ENCODE measurements at places on chromosomes 4 and X.

- DNase-seq = peak; percentile 33
These were observed 113.5 kb upstream of the TMEM164 start for GRCh38 chrX:109889289-109890006.

GRCh38 chrX:93422693-93423092, 250.7 kb downstream of the NAP1L3 start:
- DNase-seq = no peak

- no peak for DNase-seq
These were observed 91.4 kb upstream of the ADGRG2 start for GRCh38 chrX:19213610-19214152.

GRCh38 chrX:1903236-1903935, 288.5 kb downstream of the ASMT start:
- DNase-seq = peak; percentile 86

DNA sequence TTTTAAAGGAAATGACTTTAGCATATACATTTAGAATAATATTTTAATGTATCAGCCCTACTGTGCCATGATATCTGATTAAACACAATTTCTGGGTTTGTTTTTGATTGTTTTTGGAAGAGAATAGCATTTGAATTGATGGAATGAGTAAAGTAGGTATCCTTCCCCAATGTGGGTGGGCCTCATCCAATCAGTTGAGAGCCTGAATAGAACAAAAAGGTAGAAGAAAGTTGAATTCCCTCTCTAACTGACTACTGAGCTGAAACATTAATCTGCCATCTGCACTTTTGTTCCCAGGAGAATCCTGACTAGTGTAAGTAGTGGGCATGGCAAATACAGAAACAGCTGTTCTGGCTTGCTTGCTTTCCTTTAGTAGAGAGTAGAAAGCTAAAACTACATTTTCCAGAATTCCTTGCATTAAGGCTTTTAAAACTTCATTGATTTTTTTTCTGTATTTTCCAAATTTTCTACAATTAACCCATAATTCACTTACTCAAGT, 9.7 kb upstream of the SEC24D start:
- DNase-seq = no peak

GRCh38 chr4:118325431-118325830, 27.4 kb downstream of the PRSS12 start:
- DNase-seq = no peak

- no peak for DNase-seq
These were observed 61.2 kb upstream of the RAI2 start for GRCh38 chrX:17922303-17922702.

- no peak for DNase-seq
These were observed 443.5 kb upstream of the IGFBP7 start for GRCh38 chr4:57553728-57554127.

- no peak for DNase-seq
These were observed 118.7 kb downstream of the BEND2 start for GRCh38 chrX:18102006-18102405.

- DNase-seq = peak; percentile 27
These were observed 400.6 kb downstream of the IL15 start for GRCh38 chr4:142036795-142037583.

DNA sequence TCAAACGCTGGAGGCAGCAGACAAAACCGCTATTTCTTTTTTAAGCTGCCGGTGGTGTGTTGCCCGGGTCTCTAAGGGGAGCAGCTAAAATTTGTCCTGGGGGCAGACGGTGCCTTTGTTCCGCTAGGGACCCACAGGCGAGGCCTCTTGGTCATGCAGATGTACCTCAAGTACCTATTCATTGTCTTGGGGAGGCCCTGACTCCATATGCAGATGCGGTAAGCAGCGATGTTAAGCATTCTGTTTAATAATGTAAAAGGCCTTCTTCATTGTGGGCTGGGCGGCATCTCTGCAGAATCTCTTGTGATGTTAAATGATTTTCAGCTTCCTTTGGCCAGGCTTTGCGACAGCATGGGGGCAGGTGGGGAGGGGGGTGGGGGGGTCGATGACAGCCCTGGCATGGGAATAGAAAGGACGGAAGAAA, 98.9 kb upstream of the PJA1 start:
- no peak for DNase-seq

DNA sequence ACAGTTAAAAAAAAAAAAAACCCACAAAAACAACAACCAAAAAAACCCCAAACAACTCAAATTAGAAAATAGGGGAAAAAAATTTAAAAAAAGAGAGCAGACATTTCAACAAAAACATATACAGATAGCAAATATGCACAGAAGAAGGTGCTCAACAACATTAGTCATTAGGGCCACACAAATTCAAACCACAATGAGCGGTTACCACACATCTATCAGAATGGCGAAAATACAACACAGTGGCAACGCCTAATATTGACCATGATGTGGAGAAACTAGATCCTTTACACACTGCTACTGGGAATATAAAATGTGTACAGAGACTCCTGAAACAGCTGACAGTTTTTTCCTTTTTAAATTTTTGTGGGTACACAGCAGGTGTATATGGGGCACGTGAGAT, 19.4 kb downstream of the LYAR start:
- DNase-seq = no peak

DNA sequence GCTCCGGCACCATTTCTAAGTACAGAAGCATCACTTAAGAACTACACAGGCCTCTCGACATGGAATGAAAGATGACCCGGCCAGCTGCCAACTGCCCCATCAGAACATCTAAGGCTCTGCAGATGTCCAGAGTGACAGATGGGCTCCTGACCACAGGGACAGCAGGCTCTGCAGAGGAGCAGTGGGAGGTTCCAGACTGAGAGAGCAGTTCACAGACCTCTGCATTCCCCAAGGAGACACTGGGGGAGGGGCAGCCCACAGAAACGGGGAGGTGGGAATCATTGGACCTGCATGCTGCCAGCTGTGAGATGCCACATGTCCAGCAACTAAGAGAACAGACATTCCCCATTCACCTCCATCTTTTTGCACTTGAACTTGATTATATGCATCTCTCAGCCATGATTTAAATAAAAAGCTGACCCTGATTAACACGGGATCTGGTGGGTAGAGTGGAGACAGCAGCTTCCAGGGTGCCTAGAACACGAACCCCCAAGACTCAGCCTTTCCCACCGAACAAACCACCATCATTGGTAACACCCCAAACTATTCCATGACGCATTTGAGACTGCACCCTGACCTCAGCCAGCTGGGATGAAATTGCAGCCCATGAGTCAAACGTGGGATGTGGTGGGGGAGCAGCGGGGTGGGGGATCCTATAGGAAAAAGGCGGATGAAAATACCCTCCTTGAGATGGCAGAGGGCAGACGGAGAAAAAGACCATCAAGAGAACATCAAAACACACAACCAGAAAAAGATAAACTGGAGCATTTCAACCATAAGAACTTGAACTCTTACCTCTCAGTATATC, 47.2 kb downstream of the AFAP1 start:
- peak; percentile 91 for DNase-seq

- DNase-seq = peak; percentile 14
These were observed 308.5 kb downstream of the EVC2 start for GRCh38 chr4:5399790-5400421.

- no peak for DNase-seq
These were observed 2.5 kb downstream of the CACNA1F start for GRCh38 chrX:49230500-49231232.

DNA sequence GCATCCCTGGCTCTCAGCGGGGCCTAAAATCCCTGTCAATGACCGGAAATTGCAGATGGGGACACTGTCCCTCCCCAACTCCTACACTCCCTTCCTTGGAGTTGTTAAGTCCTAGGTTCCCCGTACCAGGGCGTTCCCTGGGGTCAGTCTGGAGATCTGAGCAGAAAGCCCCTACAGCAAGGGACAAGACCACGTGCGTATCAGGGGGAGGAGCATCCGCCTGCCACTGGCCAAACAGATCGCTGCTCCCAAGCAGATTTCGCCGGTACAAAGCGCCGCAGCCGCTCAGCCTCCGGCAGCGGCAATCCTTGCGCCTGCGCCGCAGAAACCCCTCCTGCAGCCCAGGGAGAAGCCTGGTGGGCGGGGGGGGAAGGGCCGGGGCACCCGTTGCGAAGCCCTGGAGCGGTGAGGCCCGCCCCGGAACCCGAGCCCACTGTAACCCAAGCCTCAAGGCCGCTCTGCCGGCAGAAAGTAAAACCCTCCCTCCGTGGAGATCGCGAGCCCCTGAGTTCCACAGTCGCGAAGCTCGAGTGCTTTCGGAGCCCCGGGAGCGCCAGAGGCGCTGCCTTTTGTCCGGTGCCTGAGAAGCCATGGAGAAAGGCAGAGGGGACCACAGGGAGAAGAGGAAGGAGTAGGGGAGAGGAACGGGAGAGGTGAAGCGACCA, 2.7 kb downstream of the CRMP1 start:
- no peak for DNase-seq

GRCh38 chr4:65865489-65865888, 195.2 kb upstream of the EPHA5 start:
- DNase-seq = peak; percentile 5

- DNase-seq = no peak
These were observed 2.7 kb downstream of the SLC34A2 start for GRCh38 chr4:25658357-25658771.

DNA sequence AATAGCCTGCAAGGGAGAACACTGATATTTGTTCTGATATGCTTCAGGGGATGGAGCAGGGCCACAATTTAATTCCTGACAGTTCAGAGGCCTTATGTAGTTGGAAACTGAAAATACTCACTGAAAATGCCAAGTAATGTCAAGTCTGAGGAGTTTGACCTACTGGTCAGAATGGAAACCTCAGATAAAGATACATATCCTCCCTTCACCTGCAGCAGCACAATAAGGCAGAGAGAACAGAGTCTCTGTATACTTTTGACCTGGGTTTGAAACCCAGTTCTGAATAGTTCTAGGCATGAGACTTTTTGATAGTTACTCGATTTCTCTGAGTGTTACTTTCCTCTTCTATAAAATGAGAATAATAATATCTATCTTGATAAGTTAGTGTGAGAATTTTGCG, 65.8 kb upstream of the TRPC5 start:
- no peak for DNase-seq

DNA sequence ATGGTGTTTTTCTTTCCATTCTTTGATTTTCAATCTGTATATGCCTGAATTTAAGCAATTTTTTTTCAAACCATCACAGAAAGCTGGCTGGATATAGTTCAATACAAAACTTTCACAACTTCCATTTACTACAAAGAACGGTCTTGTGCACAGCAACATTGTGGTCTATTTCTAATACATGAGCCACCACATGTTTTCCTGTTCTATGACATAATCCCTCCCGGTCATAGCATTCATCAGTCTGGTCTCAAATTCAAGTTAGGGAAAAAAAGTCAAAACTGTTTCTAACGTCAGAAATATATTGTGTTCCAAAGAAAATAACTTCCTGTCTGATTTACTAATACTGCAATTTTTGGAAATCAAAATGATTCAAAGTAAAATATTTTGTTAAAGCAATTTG, 7.5 kb upstream of the CXCL6 start:
- DNase-seq = peak; percentile 55

GRCh38 chr4:58679886-58680285, 1569.7 kb upstream of the IGFBP7 start:
- DNase-seq = no peak

- no peak for DNase-seq
These were observed 19.1 kb downstream of the GPRASP3 start for GRCh38 chrX:102739657-102740056.

DNA sequence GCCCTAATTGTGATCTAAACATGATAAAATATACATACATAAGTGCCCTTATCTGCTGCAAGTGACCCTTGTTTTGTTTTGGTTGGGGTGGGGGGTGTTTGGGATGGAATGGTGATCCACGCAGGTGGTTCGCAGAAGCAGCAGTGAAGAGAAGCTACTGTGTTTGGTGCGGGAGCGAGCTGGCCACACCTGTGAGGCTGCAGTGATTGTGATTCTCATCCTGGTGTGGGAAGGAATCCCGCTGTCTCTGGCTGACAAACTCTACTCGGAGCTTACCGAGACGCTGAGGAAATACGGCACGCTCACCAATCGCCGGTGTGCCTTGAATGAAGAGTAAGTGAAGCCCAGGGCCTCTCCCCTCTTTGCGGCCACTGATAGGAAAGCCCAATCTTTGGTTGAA, 96.8 kb downstream of the TET2 start:
- DNase-seq = no peak

DNA sequence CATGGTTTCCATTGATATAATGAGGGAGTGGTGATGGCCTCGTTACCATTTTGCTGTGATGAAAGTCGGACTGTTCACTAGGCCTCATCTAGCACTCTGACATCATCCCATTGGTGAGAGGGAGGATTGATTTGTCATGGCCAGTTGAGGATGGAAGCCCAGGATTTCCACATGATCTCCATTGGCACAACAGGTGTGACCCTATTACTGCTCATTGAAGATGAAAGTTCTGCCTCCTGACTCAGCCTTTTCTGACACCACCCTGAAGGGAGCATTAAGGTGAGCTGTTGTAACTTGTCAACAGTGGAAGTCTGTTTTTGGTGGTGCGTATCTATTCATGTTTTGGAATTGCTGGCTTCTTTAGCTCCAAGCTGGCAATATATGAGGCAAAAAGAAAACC, 144.2 kb downstream of the PABPC4L start:
- no peak for DNase-seq

- no peak for DNase-seq
These were observed 836 bp downstream of the PRRG1 start for GRCh38 chrX:37350034-37350365.

DNA sequence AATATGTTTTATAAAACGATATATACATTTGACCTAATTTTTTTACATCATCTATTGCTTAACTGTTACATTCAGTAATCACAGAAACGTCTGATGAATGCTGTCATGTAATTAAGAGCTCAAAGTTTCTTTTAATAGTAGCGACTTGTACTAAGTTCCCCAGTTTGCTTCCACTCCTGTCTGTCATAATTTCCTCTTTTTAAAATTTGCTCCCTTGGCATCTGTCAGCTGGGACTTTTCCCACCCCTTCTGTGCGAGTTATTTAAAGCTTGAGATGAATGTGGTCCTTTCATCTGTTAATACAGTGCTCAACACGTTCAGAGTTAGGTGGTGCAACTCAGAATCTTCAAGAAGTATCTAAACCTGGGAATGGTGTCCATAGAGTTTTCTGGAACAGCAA, 1.2 kb downstream of the RAP1GDS1 start:
- DNase-seq = no peak

DNA sequence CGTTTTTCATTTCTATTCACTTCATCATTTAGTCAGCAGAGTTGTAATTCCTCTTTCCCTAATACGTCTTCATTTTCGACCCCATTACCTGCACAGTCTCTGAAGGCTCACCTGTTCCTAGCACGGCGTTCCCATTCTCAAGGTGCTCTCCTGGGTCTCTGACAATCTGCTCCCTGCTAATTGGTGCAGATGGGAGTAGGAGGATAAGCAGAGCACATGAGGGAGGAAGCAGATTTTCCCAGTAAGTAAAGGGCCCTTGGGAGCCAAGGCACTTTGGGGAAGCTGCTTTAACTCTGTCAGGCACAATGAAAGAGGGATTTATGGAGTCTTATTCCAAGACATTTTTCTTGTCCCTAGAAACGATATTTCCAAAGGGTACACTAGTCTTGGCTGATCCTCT, 466.4 kb downstream of the STIM2 start:
- DNase-seq = no peak

DNA sequence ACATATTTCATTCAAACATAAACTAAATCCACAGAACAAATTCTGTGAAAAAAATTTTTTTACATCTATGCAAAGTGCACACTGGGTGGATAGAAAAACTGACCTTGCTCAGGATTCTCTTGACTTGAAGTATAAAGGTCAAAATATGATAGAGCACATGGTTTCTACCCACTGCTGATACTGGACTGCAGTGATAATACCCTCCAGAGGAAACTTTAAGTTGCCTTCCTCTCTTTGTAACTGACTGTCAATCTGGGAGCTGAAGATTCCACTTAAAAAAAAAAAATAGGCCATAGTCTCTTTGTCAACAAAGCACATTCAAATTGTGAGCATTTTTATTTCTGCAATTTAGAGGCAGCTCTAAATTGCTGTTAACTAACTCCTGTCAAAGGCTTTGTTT, 3.2 kb upstream of the AMMECR1 start:
- DNase-seq = no peak
